GM10248 (cell line): ENCODE measurements at places on chromosomes 6 and 20.

DNA sequence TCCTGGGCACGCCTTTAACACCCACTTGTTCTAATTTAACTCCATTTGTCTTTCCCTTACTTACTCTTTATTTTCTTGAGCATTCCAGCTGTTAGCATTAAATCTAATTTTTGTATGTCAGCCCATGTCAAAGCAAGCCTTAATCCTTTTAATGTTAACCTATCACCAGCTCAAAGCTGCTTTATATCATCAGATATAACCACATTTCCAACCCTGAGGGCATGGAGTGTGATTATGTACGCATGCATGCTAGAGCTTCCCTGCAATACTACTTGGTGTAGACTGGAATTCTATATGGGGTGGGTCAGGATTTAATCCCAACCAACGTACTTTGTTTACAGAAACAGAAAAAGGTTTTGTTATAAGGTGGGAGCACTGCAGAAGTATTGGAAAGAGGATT, 139.4 kb upstream of the HMGN3 start:
- no peak for DNase-seq

DNA sequence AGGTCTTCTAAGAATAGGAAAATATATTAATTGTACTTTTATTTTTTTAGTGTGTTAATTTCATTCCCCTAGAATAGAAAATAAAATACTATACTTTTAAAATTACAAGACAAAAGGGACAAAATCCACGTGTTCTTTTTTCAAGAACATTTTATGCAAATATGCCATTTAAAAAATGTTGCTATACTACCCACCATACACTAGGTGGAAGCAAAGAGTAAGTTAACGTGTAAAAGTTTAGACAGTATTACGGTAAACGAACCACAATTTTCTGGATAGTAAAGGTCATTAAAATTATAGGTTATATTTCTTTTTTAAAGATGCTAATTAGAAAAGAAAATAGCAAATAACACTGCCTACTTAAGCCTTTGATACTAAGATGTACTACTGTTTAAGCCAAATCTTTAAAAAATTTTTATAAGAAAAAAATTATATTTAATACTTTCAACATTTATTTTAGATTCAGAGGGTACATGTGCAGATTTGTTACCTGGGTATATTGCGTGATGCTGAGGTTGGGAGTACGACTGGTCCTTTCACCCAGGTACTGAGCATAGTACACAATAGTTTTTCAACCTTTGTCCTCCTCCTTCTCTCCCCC, 287.6 kb downstream of the PHF3 start:
- peak; percentile 43 for DNase-seq

DNA sequence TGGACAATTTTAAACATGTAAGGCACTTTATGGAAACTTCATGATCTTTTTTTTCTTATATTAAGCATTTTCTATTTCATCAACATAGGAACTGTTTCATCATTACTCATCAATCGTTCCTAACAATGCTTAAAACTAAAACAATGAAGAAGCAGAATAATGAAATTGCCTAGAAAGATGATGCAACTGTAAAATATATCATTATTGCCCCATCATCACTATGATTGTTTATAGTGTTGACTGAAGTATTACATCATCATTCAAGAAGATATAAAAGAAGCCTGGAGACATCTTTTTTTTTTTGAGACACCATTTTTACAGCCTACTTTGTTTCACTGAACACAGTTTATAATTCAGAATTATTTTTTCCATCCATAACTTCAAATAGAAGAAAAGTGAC, 147.2 kb downstream of the TRDN start:
- DNase-seq, result no peak

DNA sequence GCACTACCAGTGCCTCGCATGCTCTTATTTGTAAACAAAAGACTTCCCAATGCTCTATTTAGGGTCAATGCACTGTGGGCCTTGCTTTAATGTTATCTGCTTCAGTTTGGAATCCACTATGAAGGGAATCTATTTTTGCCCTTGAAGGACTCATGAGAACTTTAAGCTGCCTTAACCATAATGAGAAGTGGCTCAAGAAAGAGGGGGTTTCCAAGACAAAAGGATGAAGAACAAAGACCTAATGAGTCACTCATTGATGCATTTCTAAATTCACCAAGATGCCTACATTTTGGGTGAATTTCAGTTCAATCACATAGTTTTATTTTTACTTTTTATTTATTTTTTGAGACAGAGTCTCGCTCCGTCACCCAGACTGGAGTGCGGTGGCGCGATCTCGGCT, 228.2 kb downstream of the LY86 start:
- DNase-seq, result peak; percentile 58

DNA sequence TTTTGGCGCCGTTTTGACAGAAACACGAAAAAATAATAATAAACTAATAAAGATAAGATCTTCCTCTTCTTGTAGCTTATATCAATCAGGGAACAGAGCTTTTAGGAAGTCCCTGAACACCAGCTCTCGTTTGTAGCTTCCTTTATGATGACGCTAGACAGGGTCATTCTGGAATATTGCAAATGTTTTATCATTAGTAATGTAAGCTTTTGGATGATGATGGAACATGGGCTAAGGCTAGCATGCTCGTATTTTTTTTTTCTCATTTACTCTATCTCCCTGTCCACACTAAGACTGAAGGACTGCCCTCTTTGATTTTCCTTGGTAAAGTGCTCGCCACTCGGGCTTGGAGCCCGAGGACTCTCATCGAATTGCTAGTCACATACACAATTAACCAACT, 22.1 kb upstream of the POM121L2 start:
- DNase-seq, result no peak

DNA sequence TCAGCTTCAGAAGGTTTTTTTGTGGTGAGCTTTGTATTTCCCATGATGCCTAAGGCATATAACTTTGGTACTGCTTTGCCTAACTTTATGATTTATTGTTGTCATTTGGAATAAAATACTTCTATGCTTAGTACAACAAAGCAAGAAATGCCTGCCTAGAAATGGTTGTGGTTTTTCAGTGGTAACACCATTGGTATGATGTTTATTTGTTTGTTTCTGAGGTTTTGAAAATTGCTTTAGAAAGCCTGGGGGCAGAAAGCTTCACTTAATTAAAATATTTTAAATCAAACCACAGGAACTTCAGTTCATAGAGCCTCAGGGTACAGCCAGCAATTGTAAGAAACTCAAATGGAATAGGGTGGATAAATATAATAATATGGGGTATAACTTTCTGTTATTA, 351.2 kb upstream of the MAP3K7 start:
- DNase-seq, result no peak

- no peak for DNase-seq
Observed at GRCh38 chr20:19008497-19008896, 194.9 kb downstream of the SCP2D1 start.

DNA sequence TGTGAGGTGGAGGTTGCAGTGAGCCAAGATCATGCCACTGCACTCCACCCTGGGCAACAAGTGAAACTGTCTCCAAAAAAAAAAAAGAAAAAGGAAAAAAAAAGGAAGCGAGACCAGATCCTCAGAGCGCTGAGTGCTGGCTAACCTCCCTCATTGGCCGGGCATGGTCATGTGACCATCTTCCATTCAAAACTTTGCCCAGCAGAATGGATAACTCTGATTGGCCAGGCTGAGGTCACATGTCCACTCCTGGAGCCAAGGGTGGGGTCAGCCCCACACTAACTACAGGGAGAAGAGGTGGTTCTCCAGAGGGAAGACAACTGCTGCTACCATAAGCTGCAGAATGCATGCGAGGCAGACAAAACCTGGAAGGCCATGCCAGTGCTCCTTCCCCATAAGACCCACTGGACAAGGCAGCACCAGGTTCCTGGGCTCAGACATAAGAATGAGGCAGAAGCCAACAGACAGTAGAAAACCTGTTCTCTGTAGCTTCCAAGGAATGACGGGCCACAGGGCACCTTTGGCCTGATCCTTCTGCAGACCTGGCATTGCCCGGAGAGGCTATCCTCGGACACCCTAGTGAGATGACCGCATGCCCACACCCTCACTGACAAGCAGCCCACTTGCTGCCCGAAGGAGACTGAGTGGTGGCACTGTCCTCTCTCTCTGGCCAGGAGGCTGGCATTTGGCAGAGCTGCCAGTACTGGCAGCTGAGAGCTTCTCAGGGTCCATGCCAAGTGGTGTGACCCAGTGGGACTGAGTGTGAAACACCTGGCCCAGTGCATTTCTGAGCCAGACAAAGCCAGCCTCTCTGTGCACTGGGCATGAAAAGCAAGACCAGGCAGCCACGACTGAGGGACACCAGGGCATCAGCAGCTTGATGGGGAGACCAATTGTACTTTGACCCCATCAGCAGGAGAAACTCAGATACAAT, 311.9 kb upstream of the SULF2 start:
- no peak for DNase-seq
